ENCODE measurements at places on chromosomes 5 and 9.

DNA sequence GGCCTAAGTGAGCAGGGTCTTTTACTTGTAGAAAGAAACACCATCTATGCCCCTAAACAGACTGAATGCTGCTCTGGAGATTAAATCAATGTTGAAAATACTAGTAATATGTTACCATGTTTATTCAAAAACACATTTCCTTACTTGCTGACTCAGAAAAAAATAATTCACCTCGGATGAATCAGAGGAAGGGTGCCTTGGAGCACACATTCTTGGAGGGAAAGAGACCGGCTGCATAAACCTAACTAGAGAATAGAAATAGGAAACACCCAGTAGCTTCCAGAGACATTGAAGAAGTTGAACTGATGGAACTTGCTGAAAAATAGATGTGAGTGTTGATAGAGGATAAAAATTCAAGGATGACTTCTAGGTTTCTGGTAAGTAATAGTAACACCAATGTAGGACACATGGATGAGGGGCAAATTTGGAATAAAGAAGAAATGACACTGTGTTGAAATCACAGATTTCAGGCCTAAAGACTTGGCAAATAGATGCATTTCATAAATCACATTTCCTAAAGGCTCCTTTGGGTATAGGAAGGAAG is 76.9 kb upstream of the MINAR2 start:
- no peak for DNase-seq

- no peak for DNase-seq
These were observed 507.6 kb downstream of the SPATA31D1 start for GRCh38 chr9:82495884-82496777.

DNA sequence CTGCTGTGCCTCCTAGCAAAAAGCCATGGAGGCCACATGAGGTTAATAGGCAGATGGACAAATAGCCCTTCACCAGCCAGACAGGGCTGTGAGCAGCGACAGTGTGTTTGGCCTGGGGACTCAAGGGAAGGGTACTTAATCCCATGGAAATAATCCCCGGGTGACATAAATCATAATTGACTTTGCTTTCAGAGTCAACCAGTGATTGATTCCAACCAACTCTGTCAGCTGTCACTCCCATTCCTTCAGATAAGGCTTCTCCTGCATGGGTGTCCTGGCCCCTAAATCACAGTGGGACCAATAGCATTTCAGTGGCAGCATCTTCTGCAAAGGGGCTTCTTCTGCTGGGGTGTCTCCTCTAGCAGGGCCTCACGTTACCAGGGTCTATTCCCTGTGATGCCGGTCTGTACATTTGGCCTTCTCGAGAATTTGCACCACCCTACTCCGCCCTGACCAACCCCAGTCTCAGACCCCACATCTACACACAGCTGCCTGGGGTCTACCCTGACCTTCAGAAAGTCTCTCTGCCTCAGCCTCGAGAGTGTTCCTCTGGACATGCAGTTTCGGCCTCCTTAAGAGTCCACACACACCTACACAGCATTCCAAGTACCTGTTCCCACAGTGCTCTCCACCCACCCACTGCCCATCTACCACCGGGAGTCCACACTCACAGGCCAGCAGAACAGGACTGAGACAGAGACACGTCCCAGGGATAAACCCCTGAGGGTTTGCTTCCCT is 3.7 kb downstream of the CLTB start:
- no peak for DNase-seq

- DNase-seq = no peak
These were observed 15.6 kb downstream of the FCN2 start for GRCh38 chr9:134895908-134896833.

- no peak for DNase-seq
These were observed 138.6 kb upstream of the RAD23B start for GRCh38 chr9:107144475-107144874.

- no peak for DNase-seq
These were observed 277.2 kb upstream of the CDH9 start for GRCh38 chr5:27315363-27316270.

- no peak for DNase-seq
These were observed 531.6 kb downstream of the PSAT1 start for GRCh38 chr9:78828521-78828920.

DNA sequence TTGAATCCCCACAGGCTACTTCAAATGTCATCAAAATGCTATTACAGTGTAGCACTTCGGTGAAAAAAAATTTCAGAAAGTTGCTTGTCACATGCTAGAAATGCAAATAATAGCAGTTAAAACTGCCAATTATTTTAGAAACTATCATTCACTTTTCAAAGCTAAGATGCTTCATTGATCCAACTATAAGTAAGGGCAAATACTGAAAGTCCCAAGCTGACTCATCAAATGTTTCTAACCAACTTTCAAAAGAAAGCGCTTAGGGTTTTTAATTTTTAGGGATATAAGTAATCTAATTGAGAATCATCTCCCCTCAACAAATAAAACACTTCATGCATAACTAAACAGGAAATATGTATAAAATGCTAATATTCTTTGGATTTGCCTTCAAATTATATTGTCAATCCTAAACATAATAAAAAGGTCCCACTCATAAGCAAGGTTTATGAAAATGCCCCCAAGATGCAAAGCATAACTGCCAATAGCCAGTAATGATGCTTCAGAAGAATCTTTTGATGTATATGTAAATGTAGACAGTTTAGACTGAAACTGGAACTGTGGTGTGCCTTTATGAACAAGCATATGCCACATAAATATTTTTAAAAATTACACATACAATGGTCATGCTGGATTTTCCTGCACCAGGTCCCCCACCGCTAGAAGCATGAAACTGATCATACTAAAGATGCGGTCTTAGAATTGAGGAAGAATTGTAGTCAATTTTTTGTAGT is 12.2 kb downstream of the ACTL7A start:
- no peak for DNase-seq

GRCh38 chr5:88594441-88594840 is 288.5 kb downstream of the MEF2C start:
- DNase-seq = no peak

GRCh38 chr5:145204743-145205142 is 630.4 kb downstream of the PRELID2 start:
- DNase-seq = no peak

DNA sequence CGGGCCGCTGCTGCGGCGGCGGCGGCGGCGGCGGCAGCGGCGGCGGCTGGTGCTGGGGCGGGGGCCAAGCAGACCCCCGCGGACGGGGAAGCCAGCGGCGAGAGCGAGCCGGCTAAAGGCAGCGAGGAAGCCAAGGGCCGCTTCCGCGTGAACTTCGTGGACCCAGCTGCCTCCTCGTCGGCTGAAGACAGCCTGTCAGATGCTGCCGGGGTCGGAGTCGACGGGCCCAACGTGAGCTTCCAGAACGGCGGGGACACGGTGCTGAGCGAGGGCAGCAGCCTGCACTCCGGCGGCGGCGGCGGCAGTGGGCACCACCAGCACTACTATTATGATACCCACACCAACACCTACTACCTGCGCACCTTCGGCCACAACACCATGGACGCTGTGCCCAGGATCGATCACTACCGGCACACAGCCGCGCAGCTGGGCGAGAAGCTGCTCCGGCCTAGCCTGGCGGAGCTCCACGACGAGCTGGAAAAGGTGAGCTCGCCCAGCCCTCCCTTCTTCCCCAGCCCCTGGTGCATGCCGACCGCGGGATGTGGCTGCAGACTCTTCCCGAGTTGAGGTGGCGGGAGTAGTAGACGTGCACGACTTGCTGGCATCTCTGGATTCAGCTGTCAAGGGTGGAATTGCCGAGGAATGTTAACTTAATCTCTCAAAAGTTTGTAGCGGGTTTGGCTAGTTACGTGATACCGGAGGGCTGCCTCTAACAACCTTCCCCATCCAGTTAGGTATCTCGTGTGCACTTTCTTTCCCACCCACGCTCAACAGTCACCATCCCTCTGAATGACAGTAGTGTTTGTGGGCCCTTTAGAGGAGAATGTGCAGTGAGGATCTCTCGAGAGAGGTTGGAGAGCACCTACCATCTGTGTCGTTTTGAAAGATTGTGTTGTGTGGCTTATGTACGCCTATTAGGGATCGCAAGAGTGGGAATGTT is 932 bp downstream of the SLC12A2 start:
- DNase-seq = peak; percentile 33

GRCh38 chr9:25177858-25178257 is 500.4 kb downstream of the TUSC1 start:
- no peak for DNase-seq

DNA sequence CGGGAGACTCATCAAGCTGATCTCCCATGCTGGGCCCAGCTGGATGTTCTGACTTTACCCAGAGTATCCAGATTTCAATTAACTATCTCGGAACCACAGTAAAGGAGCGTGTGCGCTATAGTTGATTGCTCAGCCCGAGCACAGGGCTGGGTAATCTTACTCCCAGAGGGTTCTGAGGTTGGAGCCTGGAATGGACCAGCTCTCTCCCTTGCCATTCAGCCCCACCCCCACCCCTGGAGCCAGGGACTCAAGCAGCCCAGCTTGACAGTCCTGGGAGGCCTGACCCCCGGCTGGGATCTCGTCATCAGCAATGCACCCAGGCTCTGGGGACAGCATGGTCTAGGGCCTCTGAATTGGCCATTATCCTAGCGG is 23.7 kb upstream of the PTGES start:
- no peak for DNase-seq

- DNase-seq = no peak
These were observed 1240.1 kb upstream of the WWC1 start for GRCh38 chr5:167051402-167051768.

DNA sequence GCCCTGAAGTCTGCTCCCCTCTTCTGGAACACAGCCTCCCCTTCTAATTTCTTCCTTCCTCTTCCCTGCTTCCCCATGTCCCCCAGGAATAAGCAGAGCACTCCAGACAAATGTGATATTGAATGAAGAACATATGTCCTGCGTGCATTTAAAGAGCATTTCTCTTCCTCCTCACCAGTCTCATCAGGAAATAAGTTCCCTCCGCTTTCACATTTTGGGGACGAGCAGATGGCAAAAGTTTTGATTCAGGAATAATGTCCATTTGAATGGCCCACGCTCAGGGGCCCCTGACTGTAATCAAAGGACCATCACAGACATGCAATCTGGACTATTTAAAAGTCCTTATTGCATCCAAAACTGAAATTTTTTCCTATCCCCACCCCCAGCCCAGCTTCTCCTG is 316.1 kb downstream of the CDK5RAP2 start:
- no peak for DNase-seq

DNA sequence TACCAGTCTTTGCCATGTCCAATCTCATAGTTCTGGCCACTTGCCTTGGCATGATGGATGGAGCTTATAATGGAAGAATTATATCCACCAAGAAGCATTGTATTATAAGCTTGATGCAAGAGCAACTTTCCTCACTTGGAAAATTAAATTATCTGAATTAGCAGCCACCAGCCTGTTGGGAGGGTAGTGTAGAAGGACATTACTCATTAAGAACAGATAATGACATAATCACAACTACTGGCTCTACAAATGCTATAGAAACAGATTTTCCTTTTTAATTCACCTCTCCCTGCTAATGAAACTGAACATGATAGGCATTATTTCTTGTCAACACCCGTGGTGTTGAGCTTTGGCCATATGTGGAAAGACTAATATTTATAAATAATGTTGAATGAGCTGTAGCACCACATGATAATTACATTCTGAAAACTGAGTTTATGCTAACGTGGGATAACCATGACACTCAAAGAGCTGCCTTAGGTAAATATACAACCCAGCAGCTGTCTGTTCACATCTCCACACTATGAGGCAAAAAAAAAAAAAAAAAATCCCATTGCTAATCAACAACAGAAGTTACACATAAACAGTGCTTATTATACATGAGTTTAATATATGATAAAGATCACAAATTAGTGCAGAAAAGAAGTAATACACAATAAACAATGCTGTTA is 48.1 kb upstream of the NR4A3 start:
- no peak for DNase-seq

GRCh38 chr9:114085387-114085789 is 7.3 kb upstream of the AMBP start:
- DNase-seq = no peak

DNA sequence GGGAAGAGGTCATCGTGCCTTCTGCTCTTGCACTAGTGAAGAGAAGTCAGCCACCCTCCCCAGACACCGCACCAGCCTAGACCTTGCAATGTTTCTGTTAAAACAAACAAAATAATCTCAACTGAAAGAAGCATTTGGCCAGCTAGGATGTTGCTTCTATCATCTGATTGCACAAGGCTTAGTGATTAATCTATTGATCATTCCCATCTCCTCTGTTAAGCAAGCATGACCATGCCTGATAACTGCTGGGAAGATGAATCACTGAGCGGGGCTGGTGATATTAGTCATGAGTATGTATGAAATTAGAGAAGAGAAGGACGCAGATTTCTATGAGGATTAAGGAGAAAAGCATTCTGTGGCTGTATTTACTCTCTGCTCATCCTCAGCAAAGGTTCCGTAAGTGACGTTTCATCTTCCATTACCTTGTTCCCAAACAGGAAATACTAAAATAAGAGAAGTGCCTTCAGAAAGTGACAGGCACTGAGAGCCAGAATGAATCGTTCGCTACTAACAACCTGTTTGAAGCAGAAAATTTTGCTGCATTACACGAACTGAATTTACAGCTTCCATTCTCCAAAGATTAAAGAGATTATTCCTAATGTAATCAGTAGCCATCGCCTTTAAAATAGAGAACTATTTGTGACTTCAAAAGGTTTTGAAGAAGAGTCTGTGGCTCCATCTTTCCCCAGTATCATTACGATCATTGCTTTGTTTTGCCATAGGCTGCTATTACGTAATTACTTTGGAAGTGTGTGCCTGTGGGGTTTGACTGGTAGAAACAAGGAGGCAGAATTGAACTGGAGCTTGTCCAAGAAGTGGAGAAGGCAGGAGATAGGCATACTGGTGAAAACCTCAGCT is 219.1 kb downstream of the MED10 start:
- no peak for DNase-seq

- DNase-seq = no peak
These were observed 8.7 kb upstream of the ENG start for GRCh38 chr9:127863191-127863621.

DNA sequence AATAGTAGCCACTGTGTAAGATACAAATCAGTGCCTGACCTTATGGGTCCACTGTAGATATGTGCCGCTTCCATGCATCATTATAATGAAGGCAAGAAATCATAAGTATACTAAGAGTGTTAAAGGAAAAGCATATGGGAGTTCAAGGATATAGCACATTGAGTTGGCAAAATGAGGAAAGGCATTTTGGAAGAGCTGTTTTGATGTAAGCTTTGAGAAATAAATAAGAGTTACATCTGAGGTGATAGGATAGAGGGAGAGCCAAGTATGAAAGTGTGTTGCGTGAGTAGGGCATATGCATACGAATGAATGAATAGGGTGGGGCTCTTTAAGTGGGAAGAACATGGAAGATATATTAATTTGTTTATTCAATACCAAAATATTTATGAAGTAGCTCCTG is 101.0 kb upstream of the DMAC1 start:
- DNase-seq = no peak

GRCh38 chr9:136947955-136948510 is 3.0 kb downstream of the C8G start:
- DNase-seq = no peak

- DNase-seq = no peak
These were observed 113.1 kb downstream of the FBXL7 start for GRCh38 chr5:15612915-15613635.

DNA sequence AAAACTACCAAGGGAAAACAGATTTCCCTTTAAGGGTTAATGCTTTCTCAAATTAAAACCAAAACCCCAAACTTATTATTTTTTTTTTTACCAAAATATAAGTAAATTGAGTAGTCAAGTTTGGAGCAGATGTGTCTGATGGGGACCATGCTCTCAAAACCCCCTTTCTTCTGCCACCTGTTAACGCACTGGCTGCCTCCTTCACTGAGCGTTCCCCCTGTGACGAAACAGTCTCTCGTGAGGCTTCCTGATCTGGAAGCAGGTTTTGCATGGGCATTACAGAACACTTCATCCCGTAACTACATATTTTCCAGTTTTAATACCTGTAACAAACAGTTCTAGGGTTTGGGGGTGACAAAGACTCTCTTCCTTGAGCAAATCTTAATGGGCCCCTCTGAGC is 59.4 kb downstream of the ANKH start:
- no peak for DNase-seq
